ENCODE measurements at places on chromosomes 6 and 20.

DNA sequence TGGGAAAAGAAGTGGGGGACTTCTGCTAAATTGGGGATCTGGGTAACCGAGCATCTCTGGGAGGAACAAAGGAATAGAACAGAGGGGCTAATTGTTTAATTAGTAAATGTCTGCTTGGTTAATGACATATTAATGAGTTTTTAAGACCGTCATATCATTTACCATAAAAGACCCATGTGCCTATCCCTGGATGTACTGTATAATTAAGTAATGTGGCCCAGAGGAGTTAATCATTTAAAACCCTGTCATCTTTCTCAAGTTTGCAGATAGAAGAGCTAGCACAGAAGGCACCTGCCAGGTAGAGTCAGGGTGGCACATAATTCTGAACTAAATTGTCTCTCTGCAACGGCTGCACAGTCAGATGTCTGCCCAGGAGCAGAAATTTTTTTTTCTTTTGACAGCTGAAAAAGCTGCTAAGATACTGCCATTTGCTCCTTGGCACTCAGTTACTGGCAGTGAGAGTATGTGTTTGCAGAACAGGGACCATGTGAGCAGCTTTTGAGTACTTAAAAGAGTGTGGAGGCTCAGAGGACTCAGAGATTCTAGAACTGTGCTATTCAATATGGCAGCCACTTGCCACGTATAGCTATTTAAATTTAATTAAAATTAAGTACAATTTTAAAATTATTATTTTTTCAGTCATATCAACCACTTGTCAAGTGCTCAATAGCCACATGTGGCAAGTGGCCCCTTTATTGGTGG, 202.7 kb upstream of the SLC35B3 start:
- no peak for DNase-seq

DNA sequence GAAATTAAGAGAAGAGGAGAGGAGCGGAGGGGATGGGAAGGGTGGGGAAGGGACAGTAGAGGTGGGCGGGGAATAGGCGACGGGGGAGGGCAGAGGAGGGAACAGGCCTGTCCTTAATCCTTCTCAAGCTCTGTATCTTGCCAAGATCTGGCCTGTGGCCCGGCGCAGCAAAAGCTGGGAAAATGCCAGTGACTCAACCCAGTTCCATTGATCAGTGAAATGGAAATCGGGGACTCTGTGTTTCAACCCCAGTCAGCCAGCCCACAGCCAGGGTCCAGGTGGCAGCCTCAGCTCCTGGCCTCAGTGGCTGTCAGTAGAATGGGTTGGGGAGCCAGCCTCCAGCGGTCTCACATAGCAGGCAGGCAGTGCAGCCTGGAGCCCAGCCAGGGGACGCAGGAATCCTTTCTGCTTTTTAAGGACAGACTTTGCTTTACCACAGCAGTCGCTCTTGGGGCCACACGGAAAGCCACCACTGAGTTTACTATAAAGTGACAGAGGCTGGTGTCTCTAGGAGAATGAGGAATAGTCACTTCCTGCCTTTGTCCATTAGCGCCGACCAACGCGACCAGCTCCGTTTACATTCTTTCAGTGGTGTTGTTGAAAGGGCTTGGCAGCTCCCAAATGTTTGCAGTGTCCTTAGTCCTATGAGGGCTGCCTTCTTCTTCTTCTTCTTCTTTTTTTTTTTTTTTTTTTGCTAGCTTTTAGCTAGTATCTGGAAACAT, 128.0 kb downstream of the RIN2 start:
- no peak for DNase-seq

DNA sequence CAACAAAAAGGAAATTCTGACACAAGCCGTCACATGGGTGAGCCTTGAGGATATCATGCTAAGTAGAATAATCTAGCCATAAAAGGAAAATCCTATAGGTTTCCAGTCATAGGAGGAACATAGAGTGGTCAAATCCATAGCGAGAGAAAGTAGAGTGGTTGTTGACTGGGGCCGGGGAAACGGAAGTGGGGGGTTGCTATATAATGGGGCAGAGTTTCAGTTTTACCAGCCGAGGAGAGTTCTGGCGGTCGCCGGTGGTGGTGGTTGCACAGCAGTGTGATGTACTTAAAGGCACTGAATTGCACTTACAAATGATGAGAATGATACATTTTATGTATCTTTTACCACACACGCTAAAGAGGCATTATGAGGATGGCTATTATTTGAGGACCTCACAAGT, 4.9 kb downstream of the GPR31 start:
- no peak for DNase-seq

DNA sequence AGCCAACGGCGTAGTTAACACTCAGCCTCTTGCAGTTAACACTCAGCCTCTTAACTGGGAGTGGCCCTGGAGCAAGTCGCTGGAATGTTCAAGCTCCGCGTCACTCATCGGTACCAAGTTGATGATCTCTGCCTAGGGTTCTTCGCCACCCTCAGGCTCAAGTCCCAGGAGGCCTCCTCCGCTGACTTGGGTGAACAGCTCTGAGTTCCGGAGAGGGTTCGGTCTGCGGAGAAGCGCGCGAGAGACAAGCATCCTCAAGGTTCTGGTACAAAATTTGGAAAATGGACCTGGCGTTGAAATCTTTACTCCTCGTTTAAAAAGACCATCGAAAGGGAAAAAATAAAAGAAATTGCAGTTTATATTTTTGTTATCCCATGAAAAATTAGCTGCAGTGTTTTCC, 876 bp upstream of the DSP start:
- DNase-seq: peak; percentile 11

DNA sequence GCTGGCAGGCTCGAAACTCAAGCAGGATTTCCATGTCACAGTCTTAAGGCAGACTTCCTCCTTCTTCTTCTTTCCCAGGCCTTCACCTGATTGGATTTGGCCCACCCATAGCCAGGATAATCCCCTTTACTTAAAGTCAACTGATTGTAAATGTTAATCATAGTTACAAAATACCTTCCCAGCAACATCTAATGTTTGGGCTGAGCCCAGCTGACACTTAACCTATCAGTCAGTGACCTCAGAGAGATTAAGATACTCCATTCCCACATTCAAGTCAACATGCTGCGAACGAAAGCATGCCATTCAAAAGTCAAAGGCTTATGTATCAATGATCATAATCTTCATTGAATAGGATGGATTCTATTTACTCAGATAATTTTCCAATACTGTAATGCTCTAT, 16.0 kb downstream of the MAP7 start:
- DNase-seq: no peak

GRCh38 chr6:168029459-168030217, 32.2 kb downstream of the KIF25 start:
- no peak for DNase-seq

DNA sequence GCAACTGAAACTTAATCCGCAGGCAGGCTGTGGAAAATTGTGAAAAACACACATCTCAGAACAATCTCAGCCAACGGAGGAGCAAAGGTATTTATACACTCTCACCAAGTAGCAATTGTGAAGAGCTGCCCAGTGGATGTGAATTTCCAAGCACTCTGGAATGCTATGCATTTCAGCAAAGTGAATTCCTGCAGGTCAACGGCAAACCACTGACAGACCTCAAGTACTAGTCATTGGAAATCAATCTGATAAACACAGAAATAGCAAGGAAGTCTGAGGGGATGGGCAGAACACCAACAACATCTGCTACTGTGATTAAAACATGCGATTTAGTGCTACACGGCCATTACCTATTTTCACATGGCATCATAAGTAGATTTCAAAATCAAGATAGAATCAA, 429.1 kb downstream of the HTR1B start:
- DNase-seq: peak; percentile 62

DNA sequence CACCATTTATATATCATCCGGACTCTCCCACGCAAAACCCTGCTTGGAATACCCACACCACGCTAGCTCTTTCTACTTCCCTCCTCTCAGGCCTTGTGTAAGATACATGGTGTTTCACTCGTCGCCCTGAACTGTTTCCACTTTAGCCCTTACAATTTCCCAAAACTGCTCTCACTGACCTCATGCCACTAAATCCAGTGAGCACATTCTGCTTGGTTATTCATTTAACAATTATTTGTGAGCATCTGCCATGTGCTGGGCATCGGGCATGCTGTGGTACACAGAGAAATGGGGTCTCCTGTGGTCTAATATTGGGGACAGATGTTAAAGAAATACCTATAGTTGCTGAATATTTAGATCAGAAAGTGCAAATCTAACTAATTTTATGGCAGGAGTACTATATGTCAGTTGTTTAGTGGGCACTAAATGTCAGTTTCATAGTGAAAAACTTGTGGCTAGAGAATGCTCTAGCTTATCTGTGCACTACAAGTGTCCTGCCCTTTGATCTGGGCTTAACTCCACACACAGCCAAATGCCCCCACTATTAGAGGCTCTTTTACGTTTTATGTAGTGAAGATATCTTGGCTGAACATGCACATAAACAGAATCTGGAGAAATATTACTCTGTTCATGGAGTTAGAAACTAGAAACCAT, 41.0 kb downstream of the PLEKHG1 start:
- no peak for DNase-seq

GRCh38 chr6:114202389-114202788, 140.4 kb downstream of the HS3ST5 start:
- no peak for DNase-seq

GRCh38 chr6:90186637-90187371, 109.8 kb downstream of the BACH2 start:
- no peak for DNase-seq

GRCh38 chr6:35489066-35489465, 7.8 kb downstream of the TEAD3 start:
- DNase-seq: no peak

GRCh38 chr20:63125581-63125837, 90.4 kb downstream of the YTHDF1 start:
- DNase-seq: no peak

GRCh38 chr6:66376001-66376400, 669.0 kb upstream of the EYS start:
- no peak for DNase-seq
